ENCODE measurements at places on chromosomes 4 and X. TPM values are rescaled to one million over a fixed set of nuclear protein-coding genes. Genes with fewer than 3 reads are reported as not detected.
A peak's percentile ranks its signal among the peaks of the same experiment; 100 is the strongest.

DNA sequence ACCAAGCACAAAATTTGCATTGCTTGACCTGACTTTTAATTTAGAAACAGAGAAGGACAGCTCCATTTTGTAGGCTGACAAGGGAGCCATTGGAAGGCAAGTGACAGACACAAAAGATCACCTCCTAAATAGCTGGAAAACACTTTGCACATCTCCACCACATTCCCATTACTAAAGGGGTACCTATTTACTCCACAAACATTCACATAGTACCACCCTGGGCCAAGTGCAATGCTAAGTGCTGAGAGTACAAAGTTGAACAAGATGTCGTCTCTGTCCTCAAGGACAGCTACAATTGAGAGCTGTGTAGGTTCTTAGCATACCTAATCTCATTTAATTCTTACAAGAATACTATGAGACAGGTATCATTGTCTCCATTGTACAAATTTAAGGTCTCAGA is 152.8 kb upstream of the GPC4 start:
- H3K27me3 ChIP-seq = no peaks in the 10 kb centered on the region
- no peak overlapping the region for H3K27ac ChIP-seq
- H3K36me3 ChIP-seq = no peaks in the 10 kb centered on the region
- no peak for DNase-seq

- no peak overlapping the region for H3K27ac ChIP-seq
- H3K36me3 ChIP-seq = no peaks in the 10 kb centered on the region
- H3K4me1 ChIP-seq = no peaks in the 10 kb centered on the region
- DNase-seq = no peak
- H3K27me3 ChIP-seq = no peaks in the 10 kb centered on the region
Observed at GRCh38 chr4:94469221-94469784, 17.6 kb downstream of the PDLIM5 start.

DNA sequence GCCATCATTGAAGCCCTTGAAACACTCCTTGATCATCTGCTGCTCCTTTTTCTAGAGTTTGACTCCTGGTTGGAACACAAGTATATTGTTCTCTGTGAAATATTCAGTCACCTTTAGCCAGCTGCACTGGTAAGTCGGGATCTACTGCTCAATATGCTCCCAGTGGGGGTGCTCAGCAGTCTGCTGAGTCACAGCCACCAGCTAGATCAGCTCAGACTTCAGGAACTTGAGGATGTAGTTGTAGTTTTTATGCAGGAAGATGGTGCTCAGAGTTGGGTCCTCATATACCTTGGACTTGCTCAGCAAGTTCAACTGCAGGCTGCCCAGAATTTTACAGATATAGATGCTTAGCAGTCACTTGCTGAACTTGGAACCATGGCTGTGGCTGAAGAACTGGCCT is 202.5 kb upstream of the RPL34 start:
- no peak overlapping the region for H3K27ac ChIP-seq
- no peak for DNase-seq
- no peaks in the 10 kb centered on the region for H3K27me3 ChIP-seq
- no peak overlapping the region for H3K4me3 ChIP-seq

DNA sequence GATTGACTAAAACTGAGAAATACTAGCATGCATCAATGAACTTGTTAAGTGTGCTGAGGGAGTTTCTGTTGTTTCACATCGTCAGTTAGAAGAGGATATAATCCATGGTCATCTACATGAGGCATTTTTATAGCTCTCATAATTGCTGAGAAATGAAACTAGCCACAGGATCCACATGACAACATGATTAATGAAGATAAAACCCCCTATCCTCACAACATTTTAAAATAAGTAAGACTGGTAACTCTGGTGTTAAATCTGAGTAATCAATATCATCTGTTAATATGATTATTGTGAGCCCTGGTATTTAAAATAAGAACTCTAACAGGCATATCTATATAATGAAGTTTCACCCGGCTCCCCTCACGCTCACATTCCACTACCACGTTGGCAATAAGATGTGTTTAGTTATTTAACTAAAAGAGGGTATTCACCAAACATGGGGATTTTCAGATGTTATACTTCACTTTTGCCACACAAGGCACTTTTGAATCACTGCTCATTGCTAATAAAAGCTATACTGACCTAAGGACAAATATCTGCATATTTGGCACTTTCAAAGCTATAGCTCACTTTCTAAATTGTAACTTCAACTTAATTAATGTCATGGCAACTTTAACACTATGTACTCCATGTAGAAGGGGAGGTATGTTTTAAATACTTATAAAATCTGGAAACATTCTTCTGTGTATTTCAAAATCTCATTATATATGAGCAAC is 6.7 kb downstream of the UNC5C start:
- no peak for DNase-seq
- no peak overlapping the region for H3K27ac ChIP-seq
- H3K27me3 ChIP-seq = no peaks in the 10 kb centered on the region
- H3K4me1 ChIP-seq = no peaks in the 10 kb centered on the region
- no peaks in the 10 kb centered on the region for H3K36me3 ChIP-seq

DNA sequence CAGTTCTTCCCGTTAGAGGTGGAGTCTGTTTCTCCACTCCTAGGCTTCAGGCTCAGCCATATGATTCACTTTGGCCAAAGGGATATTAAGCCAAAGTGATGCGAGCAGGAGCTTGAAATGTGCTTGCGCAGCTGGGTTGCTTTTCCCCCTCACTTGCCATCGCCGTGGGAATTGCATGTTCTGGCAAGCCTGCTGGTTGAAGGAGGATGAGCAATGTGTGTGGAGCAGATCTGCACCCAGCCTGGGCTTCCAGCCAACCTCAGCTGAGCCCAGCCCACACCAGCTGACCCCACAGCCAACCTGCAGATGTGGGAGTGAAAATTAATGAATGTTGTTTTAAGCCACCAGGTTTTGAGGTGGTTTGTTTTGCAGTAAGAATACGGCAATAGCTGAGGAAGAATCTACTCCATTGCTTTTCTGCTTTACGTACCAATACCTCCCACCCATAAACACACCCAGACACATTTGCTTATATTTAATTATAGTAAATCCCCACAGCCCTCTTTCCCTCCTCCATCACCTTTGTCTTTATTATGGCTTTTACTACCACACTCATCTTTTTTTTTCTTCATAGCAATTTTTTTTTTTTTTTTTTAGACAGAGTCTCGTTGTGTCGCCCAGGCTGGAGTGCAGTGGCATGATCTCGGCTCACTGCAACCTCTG is 132.8 kb upstream of the FUNDC1 start:
- H3K4me1 ChIP-seq = no peaks in the 10 kb centered on the region
- no peak overlapping the region for H3K27ac ChIP-seq
- no peaks in the 10 kb centered on the region for H3K27me3 ChIP-seq
- no peaks in the 10 kb centered on the region for H3K36me3 ChIP-seq
- no peak overlapping the region for H3K4me3 ChIP-seq
- DNase-seq = no peak

DNA sequence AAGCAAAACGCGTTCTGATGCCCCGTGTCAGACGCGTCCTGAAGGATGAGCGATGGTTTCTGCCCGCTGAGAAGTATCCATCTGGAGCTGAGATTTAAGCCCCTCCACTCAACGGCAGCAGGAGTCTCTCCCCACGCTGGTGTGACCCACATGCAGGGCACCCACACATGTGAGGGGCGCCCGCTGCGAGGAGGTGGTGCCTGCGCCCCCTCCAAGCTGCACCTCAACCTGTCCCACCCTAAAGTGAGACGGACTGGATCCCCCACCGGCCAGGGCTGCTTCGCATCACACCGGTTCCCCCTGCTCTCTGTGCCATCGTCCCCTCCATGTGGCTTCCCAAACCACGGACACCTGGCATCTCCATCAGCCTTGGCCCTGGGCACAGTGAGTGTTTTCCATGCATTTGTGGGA is 4.5 kb upstream of the PDE6B start:
- no peaks in the 10 kb centered on the region for H3K36me3 ChIP-seq
- DNase-seq = peak; percentile 16
- no peaks in the 10 kb centered on the region for H3K4me1 ChIP-seq
- H3K27ac ChIP-seq = no peak overlapping the region
- no peaks in the 10 kb centered on the region for H3K27me3 ChIP-seq
- H3K4me3 ChIP-seq = no peak overlapping the region

GRCh38 chr4:40699648-40700047 is 50.1 kb upstream of the NSUN7 start:
- H3K36me3 ChIP-seq = no peaks in the 10 kb centered on the region
- DNase-seq = no peak

Gene GASK1B
- not detected for polyA plus RNA-seq

GRCh38 chr4:70815370-70815769 is 24.3 kb downstream of the GRSF1 start:
- DNase-seq = no peak
- H3K4me1 ChIP-seq = no peaks in the 10 kb centered on the region
- H3K27ac ChIP-seq = no peak overlapping the region
- peaks cover 10% of the 10 kb centered on the region for H3K36me3 ChIP-seq

Gene CCDC149
- not detected for polyA plus RNA-seq

Gene TRAM1L1
- not detected for polyA plus RNA-seq

DNA sequence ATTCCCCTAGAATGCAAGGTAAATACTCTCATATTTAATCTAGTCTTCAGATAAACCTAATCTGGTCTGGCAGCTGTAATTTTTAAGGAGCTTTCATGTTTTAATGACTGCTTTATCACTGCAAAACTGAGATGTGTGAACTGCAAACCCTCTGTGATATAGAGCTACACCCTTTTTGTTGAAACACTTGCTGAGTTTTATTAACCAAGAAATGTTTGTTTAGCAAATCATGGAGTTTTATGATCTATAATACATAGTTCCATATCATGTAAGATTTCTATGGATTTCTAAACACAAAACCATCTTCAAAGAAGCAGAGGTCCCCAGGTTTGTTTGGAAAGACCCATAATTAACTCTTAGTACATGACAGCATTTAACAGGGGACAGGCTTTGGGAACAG is 126.4 kb downstream of the BTC start:
- H3K27ac ChIP-seq = no peak overlapping the region
- H3K4me3 ChIP-seq = no peak overlapping the region
- no peak for DNase-seq
- no peaks in the 10 kb centered on the region for H3K36me3 ChIP-seq

- H3K4me1 ChIP-seq = peaks cover 6% of the 10 kb centered on the region
- no peak overlapping the region for H3K27ac ChIP-seq
- H3K4me3 ChIP-seq = no peak overlapping the region
- no peaks in the 10 kb centered on the region for H3K27me3 ChIP-seq
Observed at GRCh38 chr4:152193059-152193458, 342.8 kb downstream of the FBXW7 start.

Gene PGM2
- polyA plus RNA-seq = 18.1 TPM

DNA sequence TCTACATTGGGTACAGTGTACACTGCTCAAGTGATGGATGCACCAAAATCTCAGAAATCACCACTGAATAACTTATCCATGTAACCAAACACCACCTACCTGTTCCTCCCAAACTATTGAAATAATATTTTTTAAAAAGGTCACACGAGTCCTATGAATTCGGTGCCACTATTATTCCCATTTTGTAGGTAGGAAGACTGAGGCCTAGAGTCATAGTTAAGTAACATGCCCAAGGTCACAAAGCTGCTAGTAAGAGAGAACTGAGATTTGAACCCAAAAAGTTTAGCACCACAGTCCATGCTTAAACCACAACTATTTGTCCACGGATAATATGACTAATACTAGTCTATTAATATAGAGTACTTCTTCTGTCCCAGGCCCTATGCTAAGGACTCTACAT is 2.7 kb downstream of the ARHGEF6 start:
- H3K4me1 ChIP-seq = peaks cover 27% of the 10 kb centered on the region
- DNase-seq = no peak
- no peaks in the 10 kb centered on the region for H3K27me3 ChIP-seq
- no peaks in the 10 kb centered on the region for H3K36me3 ChIP-seq

Gene MAGEA4
- not detected for polyA plus RNA-seq

Gene TEX13B
- not detected for polyA plus RNA-seq

DNA sequence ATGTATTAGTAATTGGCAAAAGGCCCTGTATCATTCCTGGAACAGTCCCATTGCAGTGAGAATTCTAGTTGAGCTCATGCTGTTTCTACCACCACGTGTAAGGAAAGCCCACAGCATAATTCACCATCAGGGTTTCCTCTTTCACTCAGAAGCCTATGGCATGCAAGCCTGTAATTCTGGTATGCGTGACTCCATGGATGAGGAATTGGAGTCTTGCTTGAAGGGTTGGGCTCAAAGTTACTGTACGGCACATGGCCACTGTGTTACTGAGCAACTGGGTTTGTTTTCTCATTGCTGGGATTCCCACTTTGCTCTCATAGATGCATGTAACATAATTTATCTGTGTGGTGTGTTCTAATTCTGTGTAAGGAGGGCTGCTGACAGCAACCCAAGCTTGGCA is 132.3 kb upstream of the NR3C2 start:
- H3K36me3 ChIP-seq = no peaks in the 10 kb centered on the region
- H3K4me3 ChIP-seq = no peak overlapping the region
- H3K4me1 ChIP-seq = no peaks in the 10 kb centered on the region
- H3K27me3 ChIP-seq = no peaks in the 10 kb centered on the region
- no peak for DNase-seq

Gene NOP14
- 26.5 TPM for polyA plus RNA-seq

DNA sequence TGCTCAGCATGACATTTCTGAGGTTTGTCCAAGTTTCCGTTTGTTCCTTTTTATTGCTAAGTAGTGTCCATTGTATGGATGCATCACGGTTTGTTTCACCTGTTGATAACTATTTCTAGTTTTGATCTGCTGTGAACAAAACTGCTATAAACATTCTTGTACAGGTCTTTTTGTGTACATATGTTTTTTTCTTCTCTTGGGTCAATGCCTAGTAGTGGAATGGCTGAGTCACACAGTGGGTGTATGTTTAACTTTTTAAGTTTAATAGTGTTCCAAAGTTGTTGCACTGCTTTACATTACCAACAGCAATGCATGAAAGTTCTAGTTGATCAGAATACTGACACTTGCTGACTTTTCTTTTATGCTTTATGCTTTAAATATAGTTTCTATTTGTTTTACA is 76.7 kb downstream of the MAOB start:
- no peak for DNase-seq
- no peak overlapping the region for H3K27ac ChIP-seq
- no peaks in the 10 kb centered on the region for H3K4me1 ChIP-seq
- H3K27me3 ChIP-seq = no peaks in the 10 kb centered on the region

GRCh38 chr4:182276210-182277109 is 33.3 kb downstream of the TENM3 start:
- H3K4me3 ChIP-seq = no peak overlapping the region
- no peaks in the 10 kb centered on the region for H3K4me1 ChIP-seq
- H3K36me3 ChIP-seq = no peaks in the 10 kb centered on the region
- H3K27me3 ChIP-seq = no peaks in the 10 kb centered on the region
- no peak overlapping the region for H3K27ac ChIP-seq

Gene ARHGEF38
- not detected for polyA plus RNA-seq

- no peaks in the 10 kb centered on the region for H3K4me1 ChIP-seq
- H3K27ac ChIP-seq = no peak overlapping the region
- no peak for DNase-seq
- no peaks in the 10 kb centered on the region for H3K36me3 ChIP-seq
Observed at GRCh38 chr4:156568484-156568883, 403.1 kb downstream of the PDGFC start.

Gene GATA1
- not detected for polyA plus RNA-seq

Gene SEC31A
- 129 TPM for polyA plus RNA-seq

All from CD8-positive, alpha-beta memory T cell (primary cell).